Activated CD8-positive, alpha-beta memory T cell treated with anti-CD3 and anti-CD28 coated beads, Interleukin-2, amount 10 ng/mL, durations not matched to agents 7 days and 5 days (primary cell): ENCODE measurements at places on chromosomes 6 and 20. TPM values are rescaled to one million over a fixed set of nuclear protein-coding genes. Genes with fewer than 3 reads are reported as not detected.

REM1 gene
- total RNA-seq = not detected

BTN2A1 gene
- 26.5 TPM for total RNA-seq

FAM162B gene
- total RNA-seq = not detected

DYNLT1 gene
- total RNA-seq = 109 TPM

GNMT gene
- total RNA-seq = 0.26 TPM

GRCh38 chr6:164014346-164015087 lies 600.0 kb downstream of the QKI start:
- no peak for DNase-seq

- no peak for DNase-seq
Observed at GRCh38 chr6:113772961-113773360, 84.2 kb upstream of the MARCKS start.

- no peak for DNase-seq
Observed at GRCh38 chr20:11108102-11108810, 434.5 kb upstream of the JAG1 start.

DNA sequence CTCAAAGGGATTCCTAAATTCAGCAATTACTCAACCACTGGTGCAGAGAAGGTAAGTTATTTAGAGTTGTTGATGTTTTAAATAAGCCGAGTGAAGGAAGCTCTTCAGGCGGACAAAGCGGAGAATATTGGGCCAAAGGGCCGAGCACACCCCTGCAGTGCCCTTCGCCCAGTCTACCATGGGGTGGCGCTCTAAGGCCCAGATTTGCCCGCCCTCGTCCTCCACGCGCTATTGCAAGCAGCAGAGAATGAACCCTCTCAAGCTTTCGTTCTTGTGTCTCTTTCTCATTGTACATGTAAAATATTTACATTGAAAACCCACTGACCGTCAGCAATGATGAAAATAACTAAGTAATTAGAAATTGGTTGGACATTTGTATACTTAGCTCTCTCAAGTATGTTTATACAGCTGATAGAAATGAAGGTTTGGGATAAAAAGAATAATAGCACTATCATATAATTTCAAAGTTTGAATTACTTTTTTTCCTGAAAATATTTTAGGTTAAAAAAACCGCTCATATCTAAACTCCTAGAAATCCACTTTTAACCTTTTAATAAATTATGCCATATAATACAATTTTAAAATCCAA lies 195.0 kb upstream of the CEP162 start:
- no peak for DNase-seq

GRCh38 chr6:85364344-85364743 lies 85.5 kb upstream of the NT5E start:
- DNase-seq = peak; percentile 56

DNA sequence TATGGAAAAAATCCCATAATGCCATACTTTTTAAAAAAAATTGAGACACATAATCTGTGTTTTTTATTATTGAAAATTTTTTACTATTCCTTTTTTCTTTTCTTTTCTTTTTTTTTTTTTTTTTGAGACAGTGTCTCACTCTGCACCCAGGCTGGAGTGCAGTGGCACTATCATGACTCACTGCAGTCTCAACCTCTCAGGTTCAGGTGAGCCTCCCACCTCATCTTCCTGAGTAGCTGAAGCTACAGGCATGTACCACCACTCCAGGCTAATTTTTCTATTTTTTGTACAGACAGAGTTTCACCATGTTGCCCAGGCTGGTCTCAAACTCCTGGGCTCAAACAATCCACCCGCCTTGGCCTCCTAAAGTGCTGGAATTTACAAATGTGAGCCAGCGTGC lies 100.4 kb downstream of the AFG1L start:
- no peak for DNase-seq

DNA sequence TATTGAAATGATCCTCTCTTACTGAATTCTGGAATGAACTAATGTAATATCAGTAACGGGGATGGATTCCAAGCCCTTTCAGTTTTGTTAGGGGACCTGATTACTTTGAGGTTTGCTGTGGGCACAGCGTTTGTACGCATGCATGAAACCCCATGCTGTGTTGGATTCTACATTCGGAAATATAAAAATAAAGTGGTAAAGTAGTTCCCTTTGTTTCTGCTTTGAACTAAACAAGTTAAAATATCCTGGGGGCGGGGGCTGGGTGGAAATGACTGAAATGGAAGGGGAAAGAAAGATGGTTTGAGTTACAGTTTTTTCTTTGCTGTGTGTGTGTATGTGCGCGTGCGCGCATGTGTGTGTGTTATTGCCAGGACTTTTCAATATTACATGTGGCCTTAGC lies 196.5 kb upstream of the OPRM1 start:
- DNase-seq = no peak

DNA sequence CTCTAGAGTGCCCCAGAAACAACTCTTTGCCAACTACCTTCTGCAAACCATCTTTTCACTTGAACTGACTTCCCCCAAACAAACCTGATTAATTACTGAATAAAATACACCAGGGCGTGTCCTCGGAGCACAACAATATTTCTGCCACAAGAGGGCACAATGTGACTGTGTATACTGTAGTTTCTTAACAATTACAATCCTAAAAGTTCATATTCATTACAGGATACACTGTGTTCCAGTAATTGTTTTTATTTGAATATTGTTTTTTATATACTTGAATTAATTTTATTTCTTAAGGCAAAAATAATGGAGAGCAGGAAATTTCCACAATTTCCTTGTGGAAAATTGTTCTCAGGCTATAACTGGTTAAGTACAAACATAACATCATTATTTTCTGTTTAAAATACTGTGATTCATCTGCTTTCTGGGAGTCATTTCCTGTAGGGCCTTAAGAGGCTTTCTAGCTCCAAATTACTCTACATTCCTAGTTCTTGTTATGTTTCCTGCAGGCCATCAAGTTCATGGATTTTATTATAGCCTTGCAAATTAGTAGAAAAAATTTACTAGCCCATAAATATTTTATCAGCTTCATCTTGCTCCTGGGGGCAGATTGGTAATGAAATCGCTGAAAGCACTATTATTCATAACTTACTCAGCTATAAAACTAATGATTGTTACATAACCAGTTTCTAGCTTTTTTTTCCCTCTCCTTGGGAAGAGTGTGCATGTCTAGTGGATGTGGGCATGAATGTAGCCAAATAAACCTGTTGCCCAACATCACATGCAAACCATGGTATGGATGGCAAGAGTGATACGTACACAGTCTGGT lies 51.9 kb upstream of the SLC22A16 start:
- DNase-seq = peak; percentile 71

GRCh38 chr20:36279776-36280175 lies 26.4 kb upstream of the DLGAP4 start:
- DNase-seq = no peak

GRCh38 chr20:31869942-31870725 lies at the start of the genes DUSP15 and TTLL9:
Gene DUSP15 (minus strand): TSS chr20:31870527. CDS start chr20:31870337, 190 bp downstream.
Gene TTLL9 (plus strand): TSS chr20:31870634. CDS start chr20:31871127, 493 bp downstream.
- DNase-seq = no peak

DNA sequence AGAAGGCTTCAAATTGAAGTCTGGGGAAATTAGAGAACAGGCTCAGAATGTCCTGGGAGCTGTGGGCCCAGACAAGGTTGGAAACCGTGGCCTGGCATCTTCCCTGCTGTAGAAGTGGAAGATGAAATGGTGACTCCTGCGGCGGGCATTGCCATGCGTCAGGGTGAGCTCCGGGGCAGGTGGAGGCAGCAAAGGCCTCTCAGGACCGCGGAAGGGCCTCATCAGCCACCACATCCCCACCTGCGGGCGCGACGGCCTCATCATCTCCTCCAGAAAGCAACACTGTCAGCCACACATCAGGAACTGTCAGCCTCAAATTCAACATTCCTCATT lies 161.7 kb downstream of the SYNDIG1 start:
- DNase-seq = no peak

GRCh38 chr20:56702931-56703840 lies 74.1 kb downstream of the TFAP2C start:
- no peak for DNase-seq
